ENCODE measurements at places on chromosomes 12 and 14.

- no peak for DNase-seq
Observed at GRCh38 chr12:108799401-108800243, 57.8 kb downstream of the SSH1 start.

GRCh38 chr14:99078426-99078825, 193.6 kb downstream of the BCL11B start:
- no peak for DNase-seq

DNA sequence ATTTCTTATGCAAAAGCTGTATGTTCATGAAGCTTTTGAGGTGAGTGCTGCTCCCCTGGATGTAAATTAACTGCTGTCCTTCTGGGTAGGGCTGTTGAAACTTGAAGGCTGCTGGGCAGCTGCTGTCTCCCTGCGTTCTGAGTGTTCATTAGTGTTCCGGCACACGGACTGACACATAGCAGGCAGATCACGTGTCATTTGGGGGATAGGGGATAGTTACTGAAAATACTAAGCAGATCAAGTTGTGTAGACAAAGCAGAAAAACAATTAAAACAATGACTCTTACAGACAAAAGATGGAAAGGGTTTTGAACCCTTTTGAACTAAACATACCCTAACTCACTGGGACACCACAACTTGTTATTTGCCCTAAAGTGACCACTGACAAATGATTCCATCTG, 82.5 kb downstream of the PRICKLE1 start:
- DNase-seq: no peak

DNA sequence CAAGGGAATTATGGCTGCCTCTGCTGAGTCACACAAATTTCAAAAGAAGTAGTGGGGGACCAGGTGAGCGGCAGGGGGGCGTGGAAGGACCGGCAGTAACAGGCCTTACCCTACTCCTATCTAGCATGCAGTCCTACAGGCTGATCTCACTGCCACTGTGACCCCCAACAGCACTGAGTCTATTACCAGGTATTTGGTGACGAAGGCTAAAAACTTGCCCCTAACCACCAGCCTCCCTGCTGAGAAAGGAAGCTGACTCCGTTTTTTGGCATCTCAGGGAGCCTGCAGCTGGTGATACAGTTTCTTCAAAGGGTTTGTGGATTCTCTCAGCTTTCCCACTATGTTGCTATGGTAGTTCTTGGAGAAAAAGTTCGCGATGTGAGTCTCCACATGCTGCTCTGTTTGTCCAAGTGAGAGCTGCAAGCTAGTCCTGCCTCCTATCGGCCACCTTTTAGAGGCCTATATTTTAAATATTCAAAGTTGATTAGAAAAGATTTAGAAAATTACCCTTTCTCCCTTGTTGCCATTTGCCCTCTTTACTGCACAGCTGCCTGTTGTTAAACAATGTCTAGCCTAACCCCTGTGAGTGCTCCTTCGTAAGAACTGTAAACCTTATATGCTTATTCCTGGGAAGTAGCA, 57.1 kb upstream of the SLCO1B1 start:
- peak; percentile 79 for DNase-seq

- peak; percentile 78 for DNase-seq
Observed at GRCh38 chr12:31589598-31589903, 1.4 kb downstream of the DENND5B start.

DNA sequence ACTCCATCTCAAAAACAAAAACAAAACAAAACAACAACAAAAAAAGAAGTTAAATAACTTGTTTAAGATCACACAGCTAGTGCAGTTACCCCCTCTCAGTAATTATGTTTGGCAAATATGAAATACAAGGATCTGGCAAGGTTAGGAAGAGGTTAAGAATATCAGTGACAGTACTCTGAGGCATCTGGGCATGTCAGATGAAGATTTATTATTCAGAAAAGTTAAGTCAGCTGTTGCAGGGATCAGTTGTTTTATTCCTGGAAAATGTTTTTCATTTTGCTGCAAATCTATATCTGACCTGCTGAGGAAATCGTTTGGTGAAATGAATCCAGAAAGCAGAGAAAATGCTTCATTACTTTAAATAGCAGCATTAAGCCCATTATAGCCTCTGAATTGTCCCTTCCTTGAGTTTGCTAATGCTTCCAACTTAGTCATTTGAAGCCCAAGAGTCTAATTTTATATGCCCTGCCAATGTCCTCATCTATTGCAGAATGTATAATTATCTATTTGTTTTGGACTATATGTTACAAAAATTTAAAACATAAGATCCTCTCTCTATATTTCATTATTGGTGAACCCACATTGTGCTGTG, 8.1 kb downstream of the GPX2 start:
- DNase-seq: no peak

GRCh38 chr14:67276131-67276530, 34.9 kb downstream of the PALS1 start:
- no peak for DNase-seq

- DNase-seq: no peak
Observed at GRCh38 chr14:62101189-62101588, 339.0 kb downstream of the SNAPC1 start.
